Kasumi-1 (cell line): ENCODE measurements at places on chromosomes 2 and 18.
A peak's percentile ranks its signal among the peaks of the same experiment; 100 is the strongest.

DNA sequence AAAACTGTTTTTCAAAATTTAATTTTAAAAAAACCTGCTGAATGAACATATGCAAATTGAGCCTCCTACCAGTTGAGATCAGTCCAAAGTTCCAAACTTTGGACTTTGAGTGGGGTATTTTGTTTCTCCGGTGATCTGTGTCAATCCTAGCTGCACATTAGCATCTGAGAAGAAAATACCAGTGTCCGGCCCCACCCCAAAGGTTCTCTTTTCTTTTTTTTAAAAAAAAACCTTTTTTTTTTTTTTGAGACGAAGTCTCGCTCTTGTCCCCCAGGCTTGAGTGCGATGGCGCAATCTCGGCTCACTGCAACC lies 91.7 kb downstream of the SEPTIN10 start:
- no peak for DNase-seq

GRCh38 chr2:104408266-104408665 lies 445.6 kb upstream of the POU3F3 start:
- no peak for DNase-seq

DNA sequence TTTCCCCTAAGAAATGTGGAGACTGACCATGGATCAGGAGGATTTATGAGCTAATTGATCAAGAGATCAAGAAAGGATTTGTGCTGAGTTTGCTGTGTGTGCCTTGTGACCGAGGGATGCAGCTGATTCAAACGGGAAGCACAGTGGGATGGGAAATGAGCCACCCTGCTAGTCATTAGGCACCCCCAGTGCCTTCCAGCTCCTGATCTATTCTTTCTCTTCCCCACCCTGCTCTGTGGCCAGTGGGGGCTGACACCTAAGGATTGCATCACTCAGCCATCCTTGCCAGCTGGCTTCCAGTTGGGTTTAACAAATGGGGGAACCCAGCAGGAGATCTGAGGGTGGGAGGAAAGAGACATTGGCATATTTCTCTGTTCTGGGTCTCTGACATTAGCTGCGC lies 132.2 kb upstream of the CXCR4 start:
- DNase-seq = no peak

GRCh38 chr18:58144106-58144505 lies 100.1 kb downstream of the NEDD4L start:
- DNase-seq = no peak

GRCh38 chr2:108986916-108987510 lies 2.0 kb downstream of the EDAR start:
- DNase-seq = no peak

DNA sequence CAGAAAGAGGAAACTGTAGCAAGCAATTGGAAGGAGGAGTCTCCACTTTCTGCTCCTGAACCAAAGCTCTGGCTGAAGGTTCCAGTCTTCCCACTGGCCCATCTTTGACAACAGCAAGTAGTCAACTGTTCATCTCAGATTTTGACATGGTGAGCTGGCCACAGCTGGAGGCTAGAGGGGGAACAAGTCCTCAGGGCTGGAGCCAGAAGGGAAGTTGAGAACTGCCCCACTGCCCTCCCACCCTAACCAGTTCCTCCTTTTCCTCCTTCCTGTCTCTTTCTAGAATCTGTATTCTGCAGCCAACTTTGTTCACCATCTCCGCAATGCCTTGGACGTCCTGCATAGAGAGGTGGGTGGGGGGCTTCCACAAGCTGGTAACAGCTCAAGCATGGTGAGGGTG lies 105.8 kb downstream of the PLB1 start:
- peak; percentile 42 for DNase-seq

DNA sequence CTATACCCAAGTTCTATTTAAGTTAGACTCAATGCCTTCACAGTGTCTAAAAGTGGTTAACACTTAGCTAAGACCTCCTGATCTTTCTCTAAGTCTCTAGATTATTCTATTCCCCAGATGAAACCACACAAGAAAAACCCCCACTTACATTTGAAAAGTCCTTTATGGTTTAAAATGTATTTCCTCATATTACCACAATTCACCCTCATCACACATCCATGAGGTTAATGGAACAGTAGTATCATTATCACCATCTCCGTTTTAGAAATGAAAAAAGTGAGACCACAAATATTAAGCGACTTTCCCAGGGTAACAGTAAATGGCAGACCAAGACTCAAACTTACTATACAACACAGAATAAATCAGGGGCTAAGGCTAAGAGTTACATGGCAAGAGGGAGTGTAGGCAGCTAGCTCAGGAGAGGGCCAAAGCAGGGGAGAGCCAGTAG lies 28.6 kb downstream of the EPG5 start:
- DNase-seq = no peak

DNA sequence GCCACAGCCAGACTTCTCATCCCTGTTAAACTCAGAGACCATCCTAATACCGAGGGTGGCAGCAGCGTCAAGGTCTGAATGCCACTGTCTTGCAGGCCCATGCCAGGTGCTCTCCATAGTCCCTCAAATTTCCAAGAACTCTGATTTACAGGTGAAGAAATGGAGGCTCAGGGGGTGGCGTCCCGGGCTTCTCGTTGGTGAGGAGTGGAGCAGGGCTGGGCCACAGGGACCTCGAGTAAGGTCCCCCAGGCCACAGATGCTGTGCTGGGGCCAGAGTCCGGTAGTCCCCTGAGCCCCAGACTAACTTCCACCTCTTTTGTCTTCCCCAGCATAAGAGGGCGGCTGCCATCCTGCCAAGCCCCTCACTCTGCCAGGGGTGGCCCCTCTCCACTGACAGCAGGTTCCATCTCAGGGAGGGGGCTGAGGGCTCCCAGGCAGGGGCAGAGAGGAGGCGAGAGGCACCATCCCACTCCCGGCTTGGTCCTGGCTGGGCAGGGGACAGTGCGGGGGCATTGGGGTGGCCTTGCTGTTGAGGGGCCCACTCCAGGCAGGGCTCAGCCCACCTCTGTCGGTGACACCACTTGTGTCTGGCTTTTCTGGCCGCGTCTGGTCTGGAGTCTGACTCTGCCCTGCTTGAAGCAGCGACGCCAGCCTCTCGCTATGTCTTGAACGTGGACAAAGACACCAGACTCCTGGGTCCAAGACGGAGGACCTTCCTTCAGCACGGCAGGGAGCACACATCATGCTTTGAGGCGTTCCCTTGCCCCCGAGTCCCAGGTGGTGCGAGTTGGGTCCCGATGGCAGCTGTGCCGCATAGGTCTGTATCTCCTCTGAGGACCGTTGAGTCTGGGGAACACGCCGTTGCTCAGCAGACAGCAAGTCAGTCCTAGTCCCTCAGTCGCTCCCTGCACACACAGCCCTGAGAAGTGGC lies 15.9 kb upstream of the KLHL30 start:
- DNase-seq = no peak

DNA sequence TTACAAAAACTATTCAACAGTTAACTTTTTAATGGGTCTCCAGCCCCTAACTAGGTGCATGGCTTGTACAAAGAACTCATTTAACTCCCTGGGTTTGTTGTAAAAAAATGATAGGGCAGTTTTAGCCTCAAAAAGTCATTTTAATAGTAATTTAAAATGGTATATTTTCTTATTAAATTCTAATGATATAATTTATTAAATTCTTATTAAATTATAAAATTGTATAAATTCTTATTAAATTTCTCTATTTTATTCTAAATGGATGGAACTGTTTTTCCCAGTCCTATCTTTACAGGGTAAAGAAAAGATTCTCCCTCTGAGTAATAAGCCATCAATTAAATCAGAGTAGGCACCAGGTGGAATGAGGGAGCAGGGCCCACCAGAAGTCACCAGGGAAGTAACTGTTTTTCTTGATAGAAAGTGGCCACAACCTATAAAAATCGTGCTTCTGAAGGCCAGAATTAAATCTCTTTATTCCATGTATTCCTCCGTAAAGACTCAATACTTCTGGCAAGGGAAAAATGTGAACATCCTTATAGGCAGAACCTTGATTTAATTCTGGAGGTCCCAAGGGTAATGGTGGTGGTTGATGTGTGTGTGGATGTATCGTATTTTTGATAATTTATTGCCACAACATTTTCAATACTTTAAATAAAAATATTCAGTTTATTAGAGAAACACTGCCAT lies 814 bp downstream of the FKBP7 start:
- peak; percentile 77 for DNase-seq

DNA sequence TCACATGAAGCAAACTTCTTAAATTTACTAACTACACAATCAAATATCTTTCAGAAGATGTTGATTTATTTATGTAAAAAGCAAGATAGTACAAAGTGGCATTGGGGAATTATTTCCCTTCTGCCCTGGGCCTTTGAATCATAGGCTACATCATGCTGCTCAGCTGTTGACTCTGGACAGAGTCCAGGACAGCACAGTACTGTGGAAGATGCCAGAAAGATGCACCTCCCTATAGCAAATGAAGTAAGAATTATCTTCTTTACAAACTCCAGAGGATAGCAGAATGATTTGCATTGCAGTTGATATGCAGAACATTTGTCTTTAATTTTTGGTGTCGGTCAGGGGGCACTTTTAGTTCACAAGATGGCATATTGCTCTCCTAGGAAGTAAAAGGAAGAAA lies 1354.5 kb upstream of the ZEB2 start:
- DNase-seq = no peak
